ENCODE measurements at places on chromosomes 6 and 20.
A peak's percentile ranks its signal among the peaks of the same experiment; 100 is the strongest.

DNA sequence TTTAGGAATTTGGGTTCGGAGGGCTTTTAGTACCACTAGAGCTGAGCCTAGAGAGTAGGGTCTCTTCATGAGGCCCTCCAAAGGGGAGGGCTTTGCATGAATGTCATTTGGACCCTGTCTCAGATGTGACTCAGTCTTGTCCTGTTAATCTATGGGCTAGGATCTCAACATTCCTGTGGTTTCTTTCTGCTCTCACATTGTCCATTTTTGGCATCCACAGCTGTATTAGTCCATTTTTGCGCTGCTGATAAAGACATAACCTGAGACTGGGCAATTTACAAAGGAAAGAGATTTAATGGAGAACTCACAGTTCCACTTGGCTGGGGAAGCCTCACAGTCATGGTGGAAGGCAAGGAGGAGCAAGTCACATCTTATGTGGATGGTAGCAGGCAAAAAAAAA lies 61.0 kb downstream of the CRYBG1 start:
- no peak for DNase-seq

GRCh38 chr6:53496797-53497375 lies 48.0 kb downstream of the GCLC start:
- no peak for DNase-seq

- DNase-seq = no peak
Observed at GRCh38 chr6:25169553-25169952, 109.6 kb upstream of the CARMIL1 start.

DNA sequence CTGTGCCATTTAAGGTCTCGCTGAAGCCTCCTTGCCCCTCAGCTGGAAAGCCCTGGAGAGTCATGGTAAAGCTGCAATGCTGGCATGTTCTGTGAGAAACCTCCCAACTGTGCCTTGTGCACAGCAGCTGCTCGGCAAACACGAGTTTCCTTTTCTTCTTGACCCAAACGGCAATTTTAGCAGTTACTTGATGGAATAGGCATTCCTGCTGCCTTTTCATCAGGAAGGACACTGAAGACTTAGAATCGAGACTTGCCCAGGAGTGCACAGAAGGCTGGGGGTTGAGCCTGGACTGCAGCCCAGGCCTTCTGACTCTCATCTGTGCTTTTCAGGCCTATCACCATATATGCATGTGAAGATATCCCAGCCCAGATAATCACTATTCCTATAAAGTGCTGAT lies 28.7 kb upstream of the CLDN20 start:
- no peak for DNase-seq

DNA sequence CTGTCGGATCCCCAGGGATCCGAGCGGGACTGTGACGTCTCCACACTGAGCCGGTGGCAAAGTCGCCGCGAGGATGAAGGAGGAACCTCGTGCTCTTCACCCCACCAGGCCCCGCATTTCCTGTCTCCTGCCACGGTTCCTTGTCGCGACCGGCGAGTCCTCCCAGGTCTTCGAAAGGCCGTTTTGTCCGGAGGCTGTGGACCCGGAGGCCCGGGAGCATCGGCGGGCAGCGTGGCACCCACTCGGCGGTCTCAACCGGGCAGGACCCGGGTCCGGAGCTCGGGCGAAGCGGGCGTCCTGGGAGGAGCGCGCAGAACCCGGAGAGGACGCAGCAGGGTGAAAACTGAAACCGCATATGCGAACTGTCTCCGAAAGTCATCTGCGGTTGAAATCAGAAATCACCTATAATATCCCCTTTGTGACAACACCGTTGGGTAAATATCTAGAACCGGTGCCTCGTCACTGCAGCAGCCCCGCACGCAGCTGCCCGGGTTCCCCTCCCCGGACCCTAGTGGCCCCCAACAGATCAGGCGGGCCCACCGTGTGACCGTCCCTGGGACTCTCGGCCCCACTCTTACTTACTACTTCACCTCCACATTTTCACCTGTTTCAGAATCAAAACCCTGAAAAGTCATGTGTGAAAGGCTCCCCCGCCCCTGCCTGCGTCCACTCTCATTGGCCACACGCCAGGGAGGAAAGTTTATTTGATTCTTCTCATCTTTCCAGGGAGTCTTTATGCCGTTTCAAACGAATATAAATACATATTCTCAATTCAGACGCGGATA lies 3.1 kb upstream of the ULBP2 start:
- peak; percentile 13 for DNase-seq

DNA sequence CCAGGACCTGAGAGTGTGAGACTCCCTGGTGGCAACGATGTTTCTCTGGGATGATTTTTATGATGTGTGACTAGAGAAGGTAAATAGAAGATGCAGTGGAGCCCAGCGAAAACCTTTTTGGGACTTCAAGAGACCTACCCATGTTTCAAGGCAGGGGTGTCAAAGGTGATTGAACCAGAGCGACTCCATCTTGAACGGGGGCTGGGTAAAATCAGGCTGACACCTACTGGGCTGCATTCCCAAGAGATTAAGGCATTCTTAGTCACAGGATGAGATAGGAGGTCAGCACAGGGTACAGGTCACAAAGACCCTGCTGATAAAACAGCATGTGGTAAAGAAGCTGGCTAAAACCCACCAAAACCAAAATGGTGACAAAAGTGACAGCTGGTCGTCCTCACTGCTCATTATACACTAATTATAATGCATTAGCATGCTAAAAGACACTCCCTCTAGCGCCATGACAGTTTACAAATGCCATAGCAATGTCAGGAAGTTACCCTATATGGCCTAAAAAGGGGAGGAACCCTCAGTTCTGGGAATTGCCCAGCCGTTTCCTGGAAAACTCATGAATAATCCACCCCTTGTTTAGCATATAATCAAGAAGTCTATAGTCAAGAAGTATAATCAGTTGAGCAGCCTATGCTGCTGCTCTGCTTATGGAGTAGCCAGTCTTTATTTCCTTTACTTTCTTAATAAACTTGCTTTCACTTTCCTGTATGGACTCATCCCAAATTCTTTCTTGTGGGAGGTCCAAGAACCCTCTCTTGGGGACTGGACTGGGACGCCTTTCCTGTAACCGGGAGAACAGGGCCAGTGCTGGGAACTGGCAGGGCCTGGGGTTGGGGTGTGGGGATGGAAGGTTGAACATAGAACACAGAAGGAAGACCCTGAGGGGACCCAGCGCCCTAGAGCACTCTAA lies 526.4 kb downstream of the QKI start:
- no peak for DNase-seq

Data from ovary (tissue), 10 donors.